ENCODE measurements at places on chromosomes 2 and 18.

- no peak for DNase-seq
Measured at GRCh38 chr2:28068088-28068487, 177.6 kb downstream of the BABAM2 start.

GRCh38 chr18:9631814-9632496 is 17.6 kb upstream of the PPP4R1 start:
- no peak for DNase-seq

- DNase-seq: no peak
Measured at GRCh38 chr18:47204908-47205522, 28.9 kb upstream of the IER3IP1 start.

DNA sequence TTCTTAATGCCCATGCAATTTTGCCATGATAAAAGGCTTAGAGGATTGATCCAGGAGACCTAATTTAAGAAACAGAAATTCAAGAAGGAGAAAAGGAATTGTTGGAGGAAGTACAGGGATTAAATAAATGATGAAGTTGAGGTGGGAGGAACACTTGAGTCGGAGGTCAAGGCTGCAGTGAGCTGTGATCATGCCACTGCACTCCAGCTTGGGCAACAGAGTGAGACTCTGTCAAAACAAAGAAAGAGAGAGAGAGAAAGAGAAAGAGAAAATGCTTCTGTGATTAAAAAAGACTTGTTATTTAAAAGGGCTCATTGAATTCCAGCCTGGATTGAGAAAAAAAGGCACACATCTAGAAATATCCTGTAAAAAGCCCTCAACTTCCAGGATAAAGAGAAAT is 123.2 kb downstream of the B3GNT2 start:
- DNase-seq: no peak

- DNase-seq: no peak
Measured at GRCh38 chr2:173574324-173575112, 219.8 kb downstream of the CDCA7 start.

DNA sequence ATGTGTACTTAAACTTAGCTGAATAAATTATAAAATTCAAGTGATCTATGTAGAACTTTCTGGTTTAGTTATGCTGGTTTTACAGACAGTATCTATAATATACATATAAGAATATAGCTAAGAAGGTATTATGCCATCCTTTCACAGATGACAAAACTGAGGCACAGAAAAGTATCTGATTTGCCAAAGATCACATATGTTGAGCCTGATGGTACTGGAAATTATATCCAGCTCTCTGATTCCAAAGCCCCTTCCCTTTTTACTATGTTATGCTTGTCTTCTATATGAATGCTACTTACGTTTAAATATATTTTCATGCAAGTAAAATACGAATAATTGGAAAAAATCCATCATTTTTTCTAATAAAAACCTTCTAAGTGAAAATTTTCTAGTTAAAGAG is 1631.3 kb downstream of the DPP10 start:
- DNase-seq: no peak

DNA sequence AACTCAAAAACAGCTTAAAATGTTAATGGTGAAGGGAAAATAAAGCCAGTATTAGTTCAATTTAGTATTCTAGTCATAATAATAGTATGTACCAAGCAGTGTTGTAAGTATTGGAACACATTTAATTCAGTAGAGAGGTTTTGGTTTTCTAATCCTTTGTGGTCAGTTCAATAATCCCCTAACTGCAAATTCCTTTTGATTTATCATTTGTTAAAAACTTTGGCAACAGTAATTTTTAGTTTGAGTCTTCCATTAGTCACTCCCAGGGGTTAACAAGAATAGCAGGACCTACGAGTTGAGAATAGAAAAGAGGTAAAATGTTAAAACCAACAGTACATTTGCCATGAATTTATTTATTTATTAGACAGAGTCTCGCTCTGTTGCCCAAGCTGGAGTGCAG is 10.7 kb downstream of the MRPL44 start:
- no peak for DNase-seq

- no peak for DNase-seq
Measured at GRCh38 chr2:47008381-47009252, 93.0 kb upstream of the MCFD2 start.

DNA sequence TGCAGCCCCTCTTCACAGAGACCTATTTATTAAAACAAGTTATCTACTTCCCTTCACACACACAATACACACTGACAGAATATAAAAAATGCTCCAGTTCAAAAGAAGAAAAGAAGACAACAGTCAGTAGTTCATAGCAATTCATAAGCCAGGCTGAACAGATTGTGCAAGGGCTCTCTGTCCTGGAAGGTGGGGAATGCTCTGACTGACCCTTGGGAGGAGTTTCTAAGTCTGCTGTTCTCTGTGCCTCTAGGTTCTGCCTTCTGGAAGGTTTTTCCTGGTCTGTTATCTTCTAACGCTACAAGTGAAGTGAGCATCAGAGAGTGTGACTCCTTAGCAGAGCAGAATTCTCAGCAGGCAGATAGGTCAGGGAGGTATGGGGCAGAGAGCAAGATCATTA is 35.7 kb downstream of the SP3 start:
- DNase-seq: no peak

- DNase-seq: no peak
Measured at GRCh38 chr2:38098421-38099098, 22.6 kb upstream of the CYP1B1 start.

DNA sequence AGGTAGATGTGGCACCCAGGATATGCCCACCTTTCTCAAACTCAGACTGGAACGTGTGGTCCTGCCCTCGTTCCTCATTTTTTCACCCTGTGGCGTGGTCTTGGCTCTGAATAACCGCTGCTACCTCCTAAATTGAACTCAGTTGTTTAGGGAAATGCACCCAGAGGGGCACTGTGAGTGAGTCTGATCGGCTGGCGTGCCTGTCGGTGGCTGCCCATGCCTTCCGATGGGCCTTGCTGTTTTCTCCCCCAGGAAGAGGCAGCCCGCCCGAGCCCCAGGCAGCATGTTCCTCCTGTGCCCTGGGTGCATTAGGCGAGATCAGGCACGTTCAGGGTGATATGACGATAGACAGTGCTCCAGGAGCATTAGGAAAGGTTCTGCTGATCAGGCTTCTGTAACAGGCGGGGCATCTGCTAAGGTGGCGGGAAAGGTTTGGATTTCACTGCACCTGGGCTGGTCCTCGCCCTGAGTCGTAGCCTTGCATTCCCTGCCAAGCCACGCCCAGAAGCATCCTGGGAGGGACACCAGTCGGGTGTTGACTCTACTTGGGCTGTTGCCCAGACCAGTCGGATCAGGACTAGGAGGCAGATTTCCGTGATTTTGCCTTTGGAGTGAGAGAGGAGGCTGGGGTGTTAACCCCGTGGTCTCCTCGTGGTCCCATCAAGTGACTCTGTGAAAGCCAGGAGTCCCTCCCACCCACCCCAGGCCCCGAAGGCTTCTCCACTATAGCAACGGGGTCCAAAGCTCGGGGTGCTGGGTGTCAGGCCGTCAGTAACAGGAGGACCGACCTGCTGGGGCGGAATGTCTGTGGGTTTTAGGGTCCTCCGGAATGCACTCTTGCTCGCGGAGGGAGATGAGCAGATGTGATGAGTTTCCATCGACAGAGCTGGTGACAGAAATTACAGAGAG is 75.1 kb downstream of the SH3BP4 start:
- no peak for DNase-seq

GRCh38 chr2:50116096-50117010 is 915.6 kb downstream of the NRXN1 start:
- no peak for DNase-seq

DNA sequence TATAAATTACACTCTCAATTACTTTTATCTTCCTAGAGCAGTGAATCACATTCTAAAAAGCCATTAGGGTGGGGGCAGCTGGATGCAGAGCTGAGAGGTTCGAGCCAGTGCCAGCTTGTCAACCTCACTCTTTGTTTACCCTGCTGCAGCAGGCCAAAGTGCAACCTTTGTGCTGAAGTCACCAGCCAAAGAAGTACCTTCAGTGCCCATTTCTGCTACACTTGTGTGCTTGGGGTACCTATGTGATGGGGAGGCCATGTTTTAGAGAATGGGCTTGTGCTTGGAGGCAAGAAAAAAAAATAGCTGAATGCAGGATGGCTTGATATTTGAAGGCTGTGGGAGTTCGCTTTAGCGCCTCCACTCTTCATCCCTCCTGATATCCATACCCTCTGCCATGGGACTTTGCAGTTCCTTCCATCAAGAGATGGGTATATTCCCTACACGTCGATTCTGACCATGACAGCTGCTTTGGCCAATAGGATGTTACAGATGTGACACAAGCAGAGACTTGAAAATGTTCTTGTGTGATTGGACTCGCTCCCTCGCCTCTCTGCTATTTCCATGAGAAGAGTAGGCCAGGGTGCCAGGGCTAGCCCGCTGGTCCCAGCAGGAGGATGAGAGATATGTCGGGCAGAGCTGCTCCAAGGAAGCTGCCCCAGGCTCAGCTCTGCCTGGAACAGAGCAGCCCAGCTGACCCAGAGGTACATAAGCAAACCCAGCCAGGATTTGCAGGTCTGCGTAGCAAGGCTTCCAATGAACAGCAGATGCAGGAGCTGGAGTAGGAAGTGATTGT is 12.7 kb upstream of the FZD5 start:
- DNase-seq: no peak

GRCh38 chr18:41703744-41704530 is 251.1 kb upstream of the PIK3C3 start:
- no peak for DNase-seq

DNA sequence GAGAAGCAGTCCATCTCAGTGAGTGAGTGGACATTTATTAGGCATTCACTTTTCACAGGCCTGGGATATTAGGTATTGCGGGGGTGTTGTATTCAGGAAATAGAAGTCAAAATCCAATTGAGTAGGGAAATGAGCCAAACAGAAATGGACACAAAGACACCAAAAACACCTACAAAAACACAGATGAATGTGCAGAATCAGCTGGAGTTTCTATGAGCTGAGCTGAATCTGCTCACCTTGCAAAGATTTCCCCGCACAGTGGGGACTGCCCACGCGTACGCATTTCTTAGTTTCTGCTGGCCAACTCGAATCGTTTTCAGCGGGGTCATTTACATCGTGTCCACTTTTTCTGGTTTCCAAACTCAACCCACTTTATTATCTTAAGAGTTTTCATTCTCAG is 160.0 kb downstream of the BCL2 start:
- no peak for DNase-seq

GRCh38 chr2:152433289-152433688 is 98.3 kb downstream of the FMNL2 start:
- DNase-seq: no peak

DNA sequence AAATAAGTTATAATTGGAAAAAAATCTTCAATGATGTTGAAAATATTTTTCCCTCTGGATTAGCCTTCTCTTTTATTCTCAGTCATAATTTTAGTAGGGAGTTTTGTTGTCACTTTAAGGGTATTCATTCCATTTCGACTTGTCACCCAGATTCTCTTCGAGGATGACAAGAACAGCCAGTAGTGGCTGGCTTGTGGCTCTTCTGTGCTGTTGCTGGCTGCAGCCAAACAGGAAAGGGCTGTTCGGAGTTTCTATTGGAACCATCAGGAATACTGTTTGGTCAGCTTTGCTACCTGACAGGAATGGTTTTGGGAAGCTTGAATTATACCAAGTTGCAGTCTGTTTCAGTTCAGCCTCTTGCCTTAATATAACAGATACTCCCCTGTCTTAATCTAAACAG is 41.6 kb downstream of the MGAT5 start:
- no peak for DNase-seq

DNA sequence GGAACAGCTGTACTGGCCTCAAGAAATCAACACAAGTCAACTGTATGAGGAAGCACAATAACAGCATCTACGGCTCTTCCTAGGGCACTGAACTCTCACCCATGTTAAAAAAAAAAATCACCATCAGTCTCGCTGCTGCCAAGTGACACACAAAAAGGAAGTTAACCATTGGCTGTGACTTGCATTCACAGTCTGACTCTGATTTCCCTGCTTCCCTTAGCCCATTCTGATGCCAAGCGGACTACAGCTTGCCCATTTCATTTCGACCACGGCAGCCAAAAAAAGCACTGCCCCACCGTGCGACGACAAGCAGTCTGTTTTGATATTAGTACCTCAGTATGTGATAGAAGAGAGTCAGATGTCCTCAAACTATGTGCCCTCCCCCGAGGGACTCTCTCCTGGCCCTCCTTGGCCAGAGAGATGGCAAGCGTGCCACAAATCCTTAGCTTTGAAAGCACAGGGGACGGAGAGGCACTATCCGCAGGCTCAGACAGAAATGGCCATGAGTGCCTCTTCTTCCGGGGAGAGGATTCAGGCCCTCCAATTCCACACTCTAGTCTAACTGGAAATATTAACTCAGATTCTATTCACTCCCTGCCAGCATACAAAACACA is 250.0 kb downstream of the TCF4 start:
- no peak for DNase-seq

- DNase-seq: no peak
Measured at GRCh38 chr2:118019821-118020220, 6.0 kb upstream of the CCDC93 start.

DNA sequence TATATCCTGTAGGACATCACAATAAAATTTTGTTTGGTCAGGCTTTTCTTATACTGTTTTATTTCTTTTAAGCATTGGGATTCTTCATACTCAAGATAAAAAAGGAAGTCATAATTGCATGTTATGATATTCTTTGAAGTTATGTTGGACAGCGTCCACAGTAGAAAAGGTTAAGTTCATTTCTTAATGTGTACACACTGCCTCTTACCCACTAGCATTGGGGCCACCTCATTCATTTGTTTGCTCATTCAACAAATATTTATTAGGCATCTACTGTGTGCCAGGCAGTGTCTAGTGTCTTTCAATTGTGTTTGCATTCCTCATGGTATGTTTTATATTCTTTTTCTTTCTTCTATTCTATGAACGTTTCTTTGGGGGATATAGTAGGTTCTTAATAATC is 70.2 kb downstream of the PTPRM start:
- no peak for DNase-seq

- no peak for DNase-seq
Measured at GRCh38 chr2:42327125-42327524, 33.9 kb downstream of the COX7A2L start.

GRCh38 chr2:19885791-19886190 is 16.0 kb downstream of the TTC32 start:
- DNase-seq: no peak

GRCh38 chr2:173553593-173553992 is 198.9 kb downstream of the CDCA7 start:
- no peak for DNase-seq

DNA sequence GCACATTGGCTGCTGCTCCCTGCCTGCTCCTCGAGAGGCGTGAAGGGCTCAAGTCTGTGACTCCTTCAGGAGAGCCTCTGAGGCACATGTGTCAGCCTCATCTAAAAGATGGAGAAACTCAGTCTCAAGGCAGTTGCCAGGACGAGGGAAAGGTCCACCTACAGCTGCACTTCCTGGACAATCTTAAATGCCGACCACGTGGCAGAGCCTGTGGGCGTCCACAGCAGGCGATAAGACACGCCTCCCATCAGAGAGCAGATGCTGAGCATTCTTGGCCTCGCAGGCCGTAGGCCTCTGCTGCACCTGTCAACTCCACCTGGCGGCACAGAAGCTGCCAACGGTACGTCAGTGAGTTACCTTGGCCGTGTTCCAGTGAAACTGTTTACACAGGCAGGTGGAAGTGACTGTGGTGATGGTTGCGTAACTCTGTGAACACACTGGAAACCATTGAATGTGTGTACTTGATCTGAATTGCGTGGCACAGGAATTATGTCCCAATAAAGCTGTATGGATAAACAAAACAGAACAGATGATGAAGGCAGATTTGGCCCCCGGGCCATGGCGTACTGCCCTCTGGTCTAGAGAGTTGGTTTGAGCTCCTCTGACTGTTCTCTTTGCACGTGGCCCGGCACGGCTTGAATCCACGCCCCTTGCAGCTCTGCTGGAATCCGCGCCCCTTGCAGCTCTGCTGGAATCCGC is 114.5 kb downstream of the RNF144A start:
- no peak for DNase-seq

GRCh38 chr2:181041661-181042060 is 61.3 kb downstream of the UBE2E3 start:
- no peak for DNase-seq

- DNase-seq: no peak
Measured at GRCh38 chr2:12552092-12552491, 164.6 kb upstream of the TRIB2 start.
